Activated naive CD4-positive, alpha-beta T cell treated with anti-CD3 and anti-CD28 coated beads for 36 hours (primary cell): ENCODE measurements at places on chromosomes 16 and 17.
A peak's percentile ranks its signal among the peaks of the same experiment; 100 is the strongest.

- DNase-seq, result peak; percentile 42
Observed at GRCh38 chr17:14813649-14814370, 451.3 kb downstream of the PMP22 start.

- no peak for DNase-seq
Observed at GRCh38 chr17:37123386-37123785, 174.6 kb downstream of the AATF start.

DNA sequence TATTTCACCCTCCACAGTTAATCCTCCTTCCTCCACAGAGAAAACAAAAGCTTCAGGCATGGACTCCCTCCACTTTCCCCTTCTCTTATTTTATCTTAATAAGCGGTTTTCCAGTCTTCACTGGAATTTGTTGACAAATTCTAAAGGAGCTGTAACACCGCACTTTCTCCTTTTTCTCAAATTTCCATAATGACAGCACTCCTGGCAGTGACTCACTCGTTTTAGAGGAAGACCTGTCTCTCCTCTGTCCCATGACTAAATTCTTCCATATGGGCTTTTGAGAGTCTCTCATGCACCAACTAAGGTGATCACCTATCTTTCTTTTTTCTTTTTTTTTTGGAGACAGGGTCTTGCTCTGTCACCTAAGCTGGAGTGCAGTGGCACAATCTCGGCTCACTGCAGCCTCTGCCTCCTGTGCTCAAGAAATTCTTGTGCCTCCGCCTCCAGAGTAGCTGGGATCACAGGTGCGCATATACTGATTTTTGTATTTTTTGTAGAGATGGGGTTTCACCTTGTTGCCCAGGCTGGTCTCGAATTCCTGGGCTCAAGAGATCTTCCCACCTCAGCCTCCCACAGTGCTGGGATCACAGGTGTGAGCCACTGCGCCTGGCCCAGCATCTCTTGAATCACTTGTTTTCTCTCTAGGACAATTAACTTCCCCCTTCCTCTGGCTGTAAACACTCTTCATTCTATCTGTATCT lies 7.7 kb downstream of the ITGAM start:
- no peak for DNase-seq

DNA sequence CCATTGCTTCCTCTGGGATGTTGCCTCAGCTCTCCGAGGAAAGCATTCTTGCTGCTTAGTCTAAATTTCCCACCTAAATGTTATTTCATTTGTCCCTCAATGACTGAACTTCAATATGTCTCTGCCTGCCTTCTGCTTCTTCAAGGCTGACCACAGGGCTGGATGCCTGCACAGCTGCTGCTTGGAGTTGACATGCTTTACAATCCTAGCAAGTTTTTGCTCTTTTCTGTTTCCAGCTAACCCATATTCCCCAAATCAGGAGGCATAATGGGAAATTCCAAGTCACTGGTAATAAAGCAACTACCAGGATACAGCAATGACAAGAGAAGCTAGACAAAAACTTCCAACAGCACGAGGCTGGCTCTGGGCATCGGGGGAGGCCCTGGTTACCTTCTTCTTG lies 48.9 kb downstream of the GTF3C1 start:
- no peak for DNase-seq

GRCh38 chr17:49633250-49633649 lies 44.6 kb downstream of the SPOP start:
- no peak for DNase-seq

- DNase-seq, result peak; percentile 59
Observed at GRCh38 chr17:48012151-48012520, 25.5 kb downstream of the COPZ2 start.

DNA sequence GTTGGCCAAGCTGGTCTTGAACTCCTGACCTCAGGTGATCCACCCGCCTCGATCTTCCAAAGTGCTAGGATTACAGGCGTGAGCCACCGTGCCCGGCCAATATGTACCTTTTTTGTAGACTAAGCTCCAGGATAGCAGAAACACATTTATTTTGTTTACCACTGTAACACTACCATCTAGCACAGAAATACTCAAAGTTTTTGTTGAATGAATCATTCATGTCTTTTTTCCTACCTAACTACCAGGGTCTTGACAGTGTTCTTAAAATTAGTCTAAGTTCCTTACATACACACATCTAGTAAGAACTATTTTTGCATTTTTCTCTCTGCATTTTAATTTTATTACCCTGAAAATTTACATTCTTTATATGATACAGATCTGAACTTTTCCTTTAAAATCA lies 44.4 kb downstream of the AKAP10 start:
- DNase-seq, result no peak

DNA sequence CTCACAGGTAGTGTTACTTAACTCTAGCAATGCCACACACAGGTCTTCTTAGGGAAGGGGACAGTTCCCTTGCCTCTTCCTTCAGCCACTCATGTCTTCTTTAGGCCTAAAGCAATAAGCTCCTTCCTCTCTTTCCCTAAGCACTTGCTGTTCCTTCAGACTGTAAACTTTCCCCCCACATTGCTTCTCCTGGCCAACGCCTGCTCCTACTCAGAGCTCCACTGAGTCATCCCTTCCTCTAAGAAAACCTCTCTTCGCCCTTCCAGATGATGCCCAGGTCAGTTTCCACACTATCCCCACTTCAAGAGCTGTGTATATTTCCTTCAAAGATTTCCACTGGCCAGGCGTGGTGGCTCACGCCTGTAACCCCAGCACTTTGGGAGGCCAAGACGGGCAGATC lies 12.5 kb upstream of the EPOP start:
- no peak for DNase-seq

DNA sequence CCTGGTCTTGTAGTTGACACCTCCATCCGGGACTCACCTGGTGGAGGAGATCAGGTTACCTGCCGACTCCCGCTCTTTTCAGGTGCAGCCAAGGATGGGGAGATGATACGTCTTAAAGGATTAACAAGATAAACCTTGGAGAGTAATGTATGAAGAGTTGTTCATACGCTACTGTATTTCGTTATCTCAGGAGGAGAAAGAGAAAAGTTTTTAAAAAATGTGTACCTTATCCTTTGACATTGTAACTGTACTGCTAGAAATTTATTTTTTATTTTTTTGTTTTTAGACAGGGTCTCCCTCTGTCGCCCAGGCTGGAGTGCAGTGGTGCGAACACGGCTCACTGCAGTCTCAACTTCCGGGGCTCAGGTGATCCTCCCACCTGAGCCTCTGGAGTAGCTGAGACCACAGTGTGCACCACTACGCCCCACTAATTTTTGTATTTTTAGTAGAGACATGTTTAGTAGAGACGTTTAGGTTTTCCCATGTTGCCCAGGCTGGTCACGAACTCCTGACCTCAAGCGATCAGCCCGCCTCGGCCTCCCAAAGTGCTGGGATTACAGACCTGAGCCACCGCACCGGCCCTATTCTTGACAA lies 764 bp upstream of the SMURF2 start:
- DNase-seq, result no peak

GRCh38 chr16:88780142-88781062 lies 4.6 kb downstream of the PIEZO1 start:
- DNase-seq, result no peak

- DNase-seq, result no peak
Observed at GRCh38 chr16:87551487-87551886, 50.8 kb upstream of the JPH3 start.

DNA sequence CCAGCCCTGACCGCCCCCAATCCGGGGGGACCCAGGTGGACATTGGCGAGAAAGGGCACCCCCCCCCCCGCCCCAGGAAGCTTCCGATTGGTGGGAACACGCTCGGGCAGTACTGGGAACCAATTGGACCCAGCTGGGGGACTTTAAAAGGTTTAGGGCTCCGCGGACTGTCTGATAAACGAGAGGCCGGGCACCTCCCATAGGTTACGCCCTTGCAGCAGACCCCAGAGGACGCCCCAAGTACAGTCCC lies 245 bp downstream of the TMEM256 start:
- no peak for DNase-seq

DNA sequence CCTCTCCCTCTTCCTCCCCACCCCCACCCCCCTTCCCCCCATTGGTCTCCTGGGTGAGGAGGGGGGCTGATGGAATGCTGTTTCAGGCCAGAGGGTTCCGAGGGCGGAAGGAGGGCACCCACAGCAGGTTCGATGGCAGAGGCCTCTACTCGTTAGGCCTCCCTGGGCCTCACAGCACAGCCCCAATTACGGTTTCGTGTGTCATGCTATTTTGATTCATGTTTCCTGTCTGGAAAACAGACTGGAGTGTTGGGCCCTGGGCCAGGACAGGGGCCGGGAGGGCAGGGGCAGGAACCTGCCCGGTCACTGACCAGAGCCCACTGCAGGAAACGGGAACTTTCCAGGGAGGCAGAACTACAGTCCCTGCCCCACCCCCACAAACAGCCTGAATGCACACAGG lies 138.2 kb downstream of the C16orf95 start:
- DNase-seq, result no peak

GRCh38 chr17:44177640-44178039 lies 7.1 kb downstream of the ASB16 start:
- no peak for DNase-seq

GRCh38 chr17:50866950-50867362 lies 802 bp upstream of the TOB1 start:
- DNase-seq, result peak; percentile 73

DNA sequence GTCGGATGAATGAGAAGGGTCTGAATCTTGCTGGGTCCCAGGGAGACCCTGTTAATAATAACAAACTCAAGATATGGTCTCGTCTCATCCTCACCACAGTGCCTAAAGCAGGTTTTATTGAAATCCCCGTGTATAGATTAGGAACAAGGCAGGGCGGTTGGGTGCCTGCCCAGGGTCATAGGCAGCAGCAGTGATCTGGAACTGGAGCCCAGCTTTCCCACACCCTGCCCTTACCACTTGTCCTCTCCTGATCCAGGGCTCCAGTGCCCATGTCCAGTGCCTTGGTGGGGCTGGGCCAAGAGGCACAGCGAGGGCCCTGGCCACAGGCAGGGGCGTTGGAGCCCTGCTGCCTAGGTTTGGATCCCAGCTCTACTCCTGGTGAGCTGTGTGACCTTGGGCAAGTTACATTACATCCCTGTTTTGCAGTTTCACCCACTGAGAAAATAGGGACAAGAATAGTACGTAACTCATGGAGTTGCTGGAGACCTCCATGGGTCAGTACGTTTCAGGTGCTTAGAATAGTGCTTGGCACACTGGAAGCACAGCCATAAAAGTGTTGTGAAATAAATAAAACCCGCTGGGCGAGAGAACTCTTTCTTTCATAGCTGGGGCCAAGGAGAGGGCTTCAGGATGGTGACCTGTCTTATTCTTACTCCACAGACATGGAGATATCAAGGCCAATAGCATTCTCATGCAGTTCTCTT lies 13.9 kb downstream of the SOCS3 start:
- DNase-seq, result no peak

DNA sequence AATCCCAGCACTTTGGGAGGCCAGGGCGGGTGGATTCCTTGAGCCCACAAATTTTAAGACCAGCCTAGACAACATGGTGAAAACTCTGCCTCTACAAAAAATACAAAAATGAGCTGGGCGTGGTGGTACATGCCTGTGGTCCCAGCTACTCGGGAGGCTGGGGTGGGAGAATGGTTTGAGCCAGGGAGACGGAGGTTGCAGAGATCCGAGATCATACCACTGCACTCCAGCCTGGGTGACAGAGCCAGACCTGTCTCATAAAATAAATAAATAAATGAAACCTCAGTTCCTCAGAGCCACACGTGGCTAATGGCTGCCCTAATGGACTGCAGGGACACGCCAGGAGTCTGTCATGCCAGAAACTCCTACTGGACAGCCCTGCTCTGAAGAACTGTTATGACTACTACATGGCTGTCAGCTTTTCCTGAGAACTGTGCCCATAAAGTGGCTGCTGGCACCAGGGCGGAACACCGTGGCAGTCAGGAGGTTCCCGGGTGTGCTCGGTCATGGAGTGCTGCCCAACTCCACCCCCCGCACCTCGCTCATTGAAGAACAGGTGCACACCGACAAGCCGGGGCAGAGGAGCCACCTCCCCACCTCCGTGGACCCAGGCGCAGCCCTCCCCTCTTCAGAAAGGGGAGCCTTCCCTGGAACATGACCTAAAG lies 4.3 kb downstream of the TMEM11 start:
- no peak for DNase-seq

- no peak for DNase-seq
Observed at GRCh38 chr16:81527477-81528178, 83.0 kb downstream of the CMIP start.

- peak; percentile 56 for DNase-seq
Observed at GRCh38 chr17:35245196-35245486, 2.3 kb downstream of the SLFN5 start.

GRCh38 chr17:281365-281999 lies 71.1 kb downstream of the RPH3AL start:
- no peak for DNase-seq

DNA sequence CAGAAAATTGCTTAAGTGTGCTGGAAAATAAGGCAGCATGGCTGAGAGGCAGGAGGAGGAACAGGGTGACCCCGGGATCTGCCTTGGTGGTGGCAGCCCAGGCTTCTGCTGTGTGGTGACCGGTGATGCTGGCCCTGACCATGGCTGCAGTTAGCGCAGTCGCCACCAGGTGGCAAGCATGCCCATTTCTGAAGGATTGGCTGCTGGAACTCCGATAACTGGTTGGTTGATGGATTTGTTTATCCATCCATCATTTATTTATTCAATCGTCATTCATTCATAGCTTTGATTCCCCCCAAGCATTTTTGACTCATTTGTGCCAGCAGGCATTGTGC lies 29.1 kb upstream of the ITGA3 start:
- peak; percentile 90 for DNase-seq

DNA sequence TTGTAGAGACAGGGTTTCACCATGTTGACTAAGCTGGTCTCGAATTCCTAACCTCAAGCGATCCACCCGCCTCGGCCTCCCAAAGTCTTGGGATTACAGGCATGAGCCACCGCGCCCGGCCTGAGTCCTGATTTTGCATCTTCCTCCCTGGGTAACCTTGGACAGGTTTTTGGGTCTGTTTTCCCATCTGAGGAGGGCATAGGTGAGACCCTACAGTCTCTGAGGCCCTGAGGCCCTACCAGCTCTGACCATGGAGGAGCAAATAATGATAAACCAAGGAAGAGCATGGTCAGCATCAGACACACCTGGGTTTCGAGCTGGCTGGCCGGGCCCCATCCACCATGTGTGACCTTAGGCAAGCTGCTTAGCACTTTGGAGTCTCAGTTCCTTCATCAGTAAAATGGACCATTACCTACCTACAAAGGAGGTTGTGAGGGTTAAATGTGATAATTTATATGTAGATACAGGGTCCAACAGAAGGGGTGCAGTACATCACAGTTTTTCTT lies 1.2 kb upstream of the NCBP3 start:
- DNase-seq, result no peak

DNA sequence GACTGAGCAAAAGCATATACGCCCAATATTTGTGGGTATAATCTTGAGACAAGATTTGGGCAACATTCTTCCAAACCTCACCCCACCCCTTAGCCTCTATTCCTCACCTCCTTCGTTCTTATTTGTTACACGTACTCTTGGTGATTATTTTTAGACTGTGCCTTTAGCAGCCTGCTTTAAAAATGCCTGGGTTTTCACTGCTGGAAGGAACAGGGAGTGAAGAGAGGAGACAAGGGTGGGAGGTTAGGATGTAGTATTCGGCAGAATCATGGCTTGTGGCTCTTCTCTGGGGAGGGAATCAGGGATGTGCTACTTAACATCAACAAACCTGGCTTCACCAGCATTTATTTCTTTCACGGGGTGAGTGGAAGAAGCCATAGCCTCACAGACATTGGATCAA lies 11.6 kb downstream of the ALKBH5 start:
- no peak for DNase-seq
